ENCODE measurements at places on chromosomes 5 and 9.

DNA sequence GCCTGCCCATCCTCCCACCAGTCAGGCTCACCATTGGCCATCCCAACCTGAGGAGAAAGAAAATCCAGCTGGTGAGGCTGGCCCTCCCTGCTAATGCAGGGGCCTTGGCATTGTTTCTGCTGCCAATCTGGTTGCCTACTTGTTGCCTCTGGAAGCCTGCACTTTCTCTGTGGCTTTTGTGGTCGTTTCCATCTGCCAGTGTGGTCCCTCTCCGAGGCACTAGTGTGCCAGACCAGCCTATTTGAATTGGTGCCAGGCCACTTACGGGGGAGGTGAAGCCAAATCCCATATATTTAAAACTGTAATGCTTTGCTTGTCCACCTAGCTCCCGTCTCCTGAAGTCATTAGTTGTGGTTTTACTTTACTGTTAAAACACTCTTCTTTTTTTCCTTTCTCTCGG is 213.4 kb upstream of the ADAMTSL1 start:
- DNase-seq: no peak

GRCh38 chr5:81207009-81207408 is 26.1 kb upstream of the CKMT2 start:
- DNase-seq: no peak

GRCh38 chr5:27619982-27620381 is 581.6 kb upstream of the CDH9 start:
- DNase-seq: no peak

DNA sequence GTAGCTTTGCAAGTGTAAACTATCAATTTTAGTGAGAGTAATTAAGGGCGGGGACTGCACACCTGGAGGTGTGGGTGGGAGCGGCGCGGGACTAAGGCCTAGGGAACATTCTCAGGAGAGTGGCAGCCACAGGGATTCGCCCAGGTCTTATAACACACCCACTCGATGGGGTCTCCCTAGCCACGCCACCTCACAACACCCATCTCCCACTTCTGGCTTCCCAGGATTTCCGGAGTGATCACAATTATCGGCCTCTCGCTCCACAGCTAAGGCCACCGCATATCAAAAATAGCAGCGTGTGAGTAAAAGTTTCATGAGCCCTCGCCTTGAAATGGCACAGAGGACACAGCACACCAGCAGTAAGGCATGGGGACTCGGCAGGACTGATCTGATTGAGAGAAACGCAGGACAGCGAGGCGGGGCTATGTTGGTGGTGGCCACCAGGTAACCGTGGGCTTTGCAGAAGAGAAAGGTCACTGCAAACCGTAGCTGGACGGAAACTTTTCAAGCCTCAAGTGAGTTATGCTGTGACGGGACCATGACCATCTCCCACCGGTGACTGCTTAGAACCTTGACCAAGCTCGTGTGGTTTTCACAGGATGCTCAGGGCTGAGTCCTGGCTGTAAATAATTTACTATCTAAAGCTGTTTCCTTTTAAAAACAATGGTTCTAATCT is 1.1 kb upstream of the LPAR1 start:
- DNase-seq: no peak

GRCh38 chr9:88462191-88462590 is 72.8 kb upstream of the NXNL2 start:
- DNase-seq: no peak

DNA sequence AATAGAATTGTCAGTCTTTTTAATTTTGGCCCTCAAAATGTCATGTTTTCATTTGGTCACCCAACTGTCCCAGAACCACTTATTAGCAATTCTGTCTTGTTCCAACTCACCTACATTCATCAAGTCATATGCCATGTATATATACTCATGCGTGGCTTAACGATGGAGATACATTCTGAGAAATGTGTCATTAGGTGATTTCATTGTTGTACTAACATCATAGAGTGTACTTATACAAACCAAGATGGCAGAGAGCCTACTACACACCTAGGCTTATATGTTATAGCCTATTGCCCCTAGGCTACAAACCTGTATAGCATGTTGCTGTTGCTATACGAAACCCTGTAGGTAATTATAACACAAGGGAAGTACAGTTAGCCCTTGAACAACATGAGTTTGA is 36.6 kb downstream of the RNF38 start:
- DNase-seq: no peak

DNA sequence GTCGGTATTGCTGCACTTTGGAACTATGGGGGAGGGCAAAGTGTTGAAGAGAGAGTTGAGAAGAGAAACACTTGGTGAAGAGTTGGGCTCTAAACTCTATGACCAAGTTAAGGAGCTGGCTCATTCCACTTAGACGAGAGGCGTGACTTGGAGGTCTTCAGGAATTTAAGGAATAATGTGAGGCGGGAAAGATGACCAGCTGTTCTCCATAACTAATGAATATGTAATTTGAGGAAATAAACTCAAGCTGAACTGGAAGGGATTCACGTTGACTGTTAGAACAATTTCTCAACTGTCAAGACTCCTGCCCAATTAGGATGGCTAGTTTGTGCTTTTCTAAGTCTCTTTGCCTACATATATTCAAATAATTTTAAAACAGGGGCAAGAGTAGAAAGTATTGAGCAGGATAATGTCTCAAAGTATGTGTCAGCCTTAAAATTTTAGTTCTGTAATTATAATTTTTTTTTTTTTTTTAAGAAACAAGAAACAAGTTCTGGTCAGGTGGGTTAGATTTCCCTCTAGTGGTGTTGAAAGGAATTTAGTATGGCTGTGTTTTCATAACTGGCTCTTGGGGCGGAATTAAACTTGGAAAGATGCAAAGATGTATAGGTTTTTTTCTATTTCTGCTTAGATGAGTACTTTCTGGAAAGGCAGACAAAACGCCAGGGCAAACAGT is 33.4 kb downstream of the TMEM252 start:
- no peak for DNase-seq

DNA sequence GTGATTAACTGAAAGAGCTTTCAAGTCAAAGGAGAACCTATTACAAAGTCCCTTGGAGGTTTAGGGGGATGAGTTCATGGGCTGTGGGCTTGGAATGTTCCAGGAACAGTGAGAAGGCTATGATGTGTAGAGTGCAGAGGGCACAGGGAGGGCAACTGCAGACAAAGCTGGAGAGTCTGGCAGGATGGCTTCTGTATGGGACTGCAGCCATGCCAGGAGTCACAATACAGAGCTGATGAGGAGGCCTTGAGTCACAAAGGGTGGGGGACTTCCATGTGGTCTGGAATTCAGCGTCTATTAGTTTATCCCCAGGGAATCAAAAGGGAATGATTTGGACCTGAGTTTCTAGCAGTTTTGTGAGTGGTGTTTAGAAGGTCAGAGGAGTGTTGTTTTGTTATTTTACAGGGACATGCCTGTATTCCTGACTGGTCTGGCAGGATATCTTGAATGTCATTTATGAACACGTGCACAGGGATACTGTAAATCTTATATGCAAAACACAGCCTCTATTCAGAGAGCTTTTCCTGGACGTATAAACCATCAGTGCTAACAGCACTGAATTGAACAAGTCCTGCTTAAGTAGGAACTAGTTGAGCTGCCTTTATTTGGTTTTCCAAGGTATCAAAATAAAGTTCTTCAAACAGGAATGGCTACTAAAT is 14.3 kb upstream of the TEK start:
- DNase-seq: no peak

- no peak for DNase-seq
Observed at GRCh38 chr9:132896906-132897305, 18.2 kb downstream of the SPACA9 start.

DNA sequence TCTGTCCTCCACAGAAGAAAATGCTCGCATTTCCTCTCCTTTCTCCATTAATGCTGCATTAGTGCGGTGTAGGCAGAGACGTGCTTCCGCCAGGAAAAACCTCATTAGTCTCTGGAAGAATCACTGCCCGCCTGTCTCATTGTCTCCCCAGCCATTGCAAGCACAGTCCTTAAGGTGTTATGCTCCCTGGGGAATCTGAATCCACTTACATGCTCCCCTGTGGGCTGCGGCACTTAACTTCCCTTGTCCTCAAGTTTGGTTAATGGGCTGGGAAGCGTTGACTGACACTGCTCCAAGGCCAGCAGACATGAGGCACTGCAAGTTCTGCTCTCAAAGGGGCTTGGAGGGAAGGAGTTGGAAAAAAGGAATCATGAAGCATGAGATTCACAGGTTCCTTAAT is 41.6 kb downstream of the TARS1 start:
- DNase-seq: no peak

GRCh38 chr9:124038239-124038638 is 26.7 kb downstream of the LHX2 start:
- DNase-seq: no peak

DNA sequence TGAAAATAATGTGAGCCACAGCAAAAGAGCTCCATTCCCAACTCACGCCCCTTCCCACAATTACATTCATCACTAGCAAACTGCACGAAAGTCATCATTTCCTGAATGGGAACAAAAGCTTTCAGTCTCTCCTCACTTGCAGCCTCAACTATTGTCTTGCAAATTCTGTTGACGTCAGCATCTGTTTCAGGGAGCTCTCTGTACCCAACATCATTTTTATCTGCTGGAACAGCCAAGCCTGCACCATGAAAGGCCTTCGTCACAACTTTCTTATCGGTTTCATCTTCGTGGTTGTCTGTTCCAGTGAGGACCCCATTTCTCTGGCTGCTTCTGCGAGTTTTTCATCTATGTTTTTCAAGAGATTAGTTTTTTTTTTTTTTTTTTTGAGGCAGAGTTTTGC is 14.3 kb upstream of the RNF130 start:
- DNase-seq: no peak

- no peak for DNase-seq
Observed at GRCh38 chr5:172115541-172115982, 72.5 kb downstream of the STK10 start.

DNA sequence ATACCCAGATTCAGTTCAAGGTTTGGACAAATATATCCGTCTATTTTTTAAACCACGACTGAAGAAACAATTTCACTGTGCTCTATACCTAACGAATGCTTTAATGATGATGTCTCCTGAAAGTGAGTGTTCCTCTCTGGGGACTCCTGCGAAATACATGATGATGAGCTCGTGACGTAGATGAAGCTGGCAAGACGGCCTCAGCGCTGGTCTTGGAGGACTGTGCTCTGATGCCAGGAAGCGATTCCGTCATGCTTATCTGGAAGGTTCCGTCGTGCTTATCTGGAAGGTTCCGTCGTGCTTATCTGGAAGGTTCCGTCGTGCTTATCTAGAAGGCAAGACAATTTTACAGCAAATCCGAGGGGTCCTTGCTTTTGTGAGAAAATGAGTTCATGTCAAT is 250.8 kb upstream of the IRX2 start:
- DNase-seq: no peak

DNA sequence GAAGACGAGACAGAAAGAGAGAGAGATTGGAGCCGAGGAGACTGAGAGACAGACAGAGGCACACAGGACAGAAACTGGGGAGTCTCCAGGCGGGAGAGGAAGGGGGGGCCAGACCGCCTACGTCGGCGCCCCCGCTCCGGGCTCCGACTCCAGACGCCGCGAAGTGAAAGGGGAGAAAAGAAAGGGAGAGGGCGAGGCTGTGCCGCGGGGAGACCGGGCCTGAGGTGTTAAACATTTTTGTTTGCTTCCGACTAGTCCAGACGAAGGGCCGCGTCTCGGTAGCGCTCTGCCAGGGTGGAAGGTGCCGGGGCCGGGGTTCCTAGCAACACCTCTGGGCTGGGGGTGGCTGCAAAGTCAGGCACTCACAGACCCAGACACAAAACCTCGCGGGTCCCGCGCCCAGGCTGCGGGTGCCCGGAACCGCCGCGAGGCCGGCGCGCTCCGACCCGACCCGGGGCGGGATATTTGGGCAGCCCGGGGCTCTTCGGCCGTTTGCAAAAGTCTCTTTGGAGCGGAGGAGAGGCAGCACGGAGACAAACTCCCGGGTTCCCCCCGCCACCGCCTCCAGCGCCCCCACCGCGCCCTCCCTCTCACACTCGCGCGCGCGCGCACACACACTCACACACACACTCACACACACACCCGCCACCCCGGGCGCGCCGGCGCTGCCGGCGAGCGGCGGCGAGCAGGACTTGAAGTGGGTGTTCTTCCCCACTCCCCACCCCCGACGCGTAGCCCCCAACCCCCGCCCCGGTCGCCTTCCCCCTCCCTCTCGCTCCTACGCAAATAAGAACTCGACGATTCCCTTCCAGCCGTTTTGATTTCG is 626 bp upstream of the FST start:
- peak; percentile 42 for DNase-seq

DNA sequence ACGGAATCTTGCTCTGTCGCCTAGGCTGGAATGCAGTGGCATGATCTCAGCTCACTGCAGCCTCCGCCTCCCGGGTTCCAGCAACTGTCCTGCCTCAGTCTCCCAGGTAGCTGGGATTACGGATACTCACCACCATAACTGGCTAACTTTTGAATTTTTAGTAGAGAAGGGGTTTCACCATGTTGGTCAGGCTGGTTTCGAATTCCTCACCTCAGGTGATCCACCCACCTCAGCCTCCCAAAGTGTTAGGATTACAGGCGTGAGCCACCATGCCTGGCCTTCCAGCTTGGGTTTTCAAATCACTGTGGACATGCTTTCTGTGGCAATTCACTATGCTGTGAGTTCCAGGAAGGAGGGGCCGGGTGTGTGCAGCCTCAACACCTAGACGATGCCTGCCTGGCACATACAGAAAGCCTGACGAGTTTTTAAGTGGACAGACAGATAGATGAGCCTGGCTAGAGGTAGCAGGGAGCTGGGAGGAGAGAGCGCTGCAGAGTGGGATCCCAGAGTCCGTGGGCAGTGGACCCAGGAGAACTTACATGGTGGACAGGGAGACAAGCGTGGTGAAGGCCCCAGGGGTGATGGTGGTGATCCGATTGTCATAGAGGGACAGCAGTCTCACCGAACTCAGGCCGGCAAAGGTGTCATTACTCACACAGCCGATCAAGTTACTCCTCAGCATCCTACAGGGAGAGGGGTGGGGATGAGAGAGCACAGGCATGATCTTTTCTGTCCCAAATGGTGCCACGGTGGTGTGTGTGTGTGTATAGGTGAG is 173.4 kb upstream of the PANK3 start:
- DNase-seq: no peak

GRCh38 chr9:97735070-97735600 is 38.0 kb upstream of the XPA start:
- no peak for DNase-seq

DNA sequence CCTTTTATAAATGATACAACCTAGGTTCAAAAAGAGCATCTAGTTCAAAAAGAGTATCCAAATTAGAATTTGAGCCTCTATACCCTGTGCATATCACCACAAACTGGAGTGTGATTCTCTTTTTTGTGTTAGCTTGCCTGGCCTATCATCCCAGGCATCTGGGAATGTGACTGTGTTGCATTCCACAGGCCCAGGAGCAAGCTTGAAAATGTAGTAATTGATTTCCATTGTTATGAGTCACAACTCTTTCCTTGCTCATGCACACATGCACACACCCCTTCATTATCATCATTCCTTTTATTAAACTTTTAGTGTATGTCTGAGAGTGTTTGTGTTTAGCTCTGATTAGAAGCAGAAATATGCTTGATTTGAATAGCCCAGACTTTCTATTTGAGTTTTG is 75.2 kb downstream of the FCHO2 start:
- no peak for DNase-seq

DNA sequence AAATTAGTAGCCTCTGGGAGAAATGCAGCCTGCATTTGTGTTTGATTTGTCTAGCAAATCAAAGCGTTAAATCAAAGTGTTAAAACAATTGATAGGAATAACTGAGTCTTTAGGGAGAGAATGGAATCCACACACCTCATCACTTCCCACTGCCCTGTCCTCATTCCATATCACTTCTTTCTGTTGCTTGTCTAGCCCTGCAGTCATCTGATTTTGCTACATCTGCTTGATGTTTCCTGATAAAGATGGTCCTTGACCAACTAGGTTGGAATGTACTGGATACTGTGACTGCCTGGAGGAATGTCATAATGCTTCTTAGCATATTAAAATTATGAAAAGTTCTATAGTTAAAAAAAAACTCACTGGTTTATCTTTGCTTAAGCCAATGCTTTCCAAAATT is 119.9 kb downstream of the DOCK2 start:
- no peak for DNase-seq

Measured in activated CD4-positive, alpha-beta T cell treated with anti-CD3 and anti-CD28 coated beads for 48 hours (primary cell).